ENCODE measurements at places on chromosomes 2 and 18. TPM values are rescaled to one million over a fixed set of nuclear protein-coding genes. Genes with fewer than 3 reads are reported as not detected.
A peak's percentile ranks its signal among the peaks of the same experiment; 100 is the strongest.

GRCh38 chr2:196758474-196759377 lies 40.8 kb downstream of the GTF3C3 start:
- DNase-seq: no peak

DNA sequence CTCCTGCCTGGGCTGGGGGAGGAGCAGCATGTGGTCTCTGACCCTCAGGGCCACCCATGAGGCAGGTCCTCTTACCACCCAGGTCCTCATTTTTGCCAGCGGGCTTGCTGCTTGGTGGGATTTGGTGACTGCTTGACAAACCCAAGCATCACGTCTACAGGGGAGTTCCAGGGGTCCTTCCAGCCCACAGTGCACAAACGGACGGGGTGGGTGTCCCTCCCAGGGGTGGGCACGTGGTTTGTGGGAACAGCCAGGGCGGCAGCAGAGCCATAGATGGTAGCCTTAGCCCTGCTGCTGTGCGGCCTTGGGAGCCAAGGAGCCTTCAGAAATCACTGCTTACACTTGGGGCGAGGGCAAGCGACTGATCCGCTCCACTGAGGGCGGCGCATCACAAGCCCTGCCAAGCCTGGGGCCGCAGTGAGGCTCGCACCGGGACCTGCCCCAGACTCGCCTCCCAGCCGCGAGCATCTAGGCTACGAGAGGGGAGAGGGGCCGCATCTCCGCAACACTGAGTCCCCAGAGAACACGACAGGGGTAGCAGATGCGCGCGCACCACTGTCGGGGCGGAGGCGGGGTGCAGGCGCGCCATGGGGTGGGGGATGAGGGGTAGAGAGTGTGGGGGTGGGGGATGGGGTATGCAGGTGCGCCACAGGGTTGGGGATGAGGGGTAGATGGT lies 36.9 kb downstream of the SNED1 start:
- no peak for DNase-seq

The RAMP1 gene
- 4.4 TPM for total RNA-seq

The B4GALT6 gene
- total RNA-seq: 3.8 TPM

- no peak for DNase-seq
Measured at GRCh38 chr2:203040966-203041521, 26.4 kb downstream of the NBEAL1 start.

DNA sequence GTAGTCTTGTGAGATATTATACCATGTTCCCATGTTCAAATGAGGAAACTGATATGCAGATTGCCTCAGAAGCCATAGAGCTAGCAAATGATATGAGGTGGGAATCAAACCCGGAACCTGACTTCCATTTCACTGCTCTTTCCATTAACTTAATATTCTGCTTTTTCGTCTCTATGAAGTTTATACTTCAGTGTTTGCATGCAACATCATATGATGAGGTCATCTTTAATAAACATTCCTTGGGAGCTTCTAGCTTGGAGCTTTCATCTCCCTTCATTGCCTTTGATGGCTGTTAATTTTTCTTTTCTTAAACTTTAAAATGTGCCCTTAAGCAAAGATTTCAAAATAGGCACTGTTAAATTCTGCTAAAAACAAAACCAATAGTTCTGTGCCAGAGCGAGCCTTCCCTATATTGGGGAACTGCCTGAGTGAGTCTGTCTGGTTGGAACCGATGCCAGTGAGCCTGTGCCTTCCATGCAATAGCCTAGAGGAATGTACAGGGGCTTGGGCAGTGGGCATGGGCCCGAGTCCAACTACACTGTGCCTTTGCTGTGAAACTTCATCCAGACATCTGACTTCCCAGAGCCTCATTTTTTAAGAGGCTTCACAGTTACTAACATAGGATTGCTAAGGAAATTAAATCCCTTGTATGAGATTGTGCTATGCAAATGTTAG lies 91.1 kb upstream of the TMEM200C start:
- no peak for DNase-seq

DNA sequence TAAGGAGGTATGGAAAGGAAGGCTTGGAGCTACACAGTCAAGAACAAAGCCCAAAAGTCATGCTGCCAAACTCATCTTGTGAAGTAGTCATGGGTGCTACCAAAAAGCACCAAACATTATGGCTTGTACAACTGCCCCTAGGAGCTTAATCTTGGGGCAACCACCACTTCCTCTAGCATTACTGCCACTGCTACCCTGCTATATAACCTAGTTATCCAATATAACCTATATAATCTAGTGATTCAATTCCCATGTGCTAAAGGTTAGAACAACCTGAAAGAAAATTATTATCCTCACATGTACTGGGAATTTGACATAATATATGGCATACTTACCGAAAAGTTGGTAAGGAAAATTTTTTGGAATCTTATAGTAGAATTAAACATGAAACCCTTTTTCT lies 102.6 kb upstream of the RBBP8 start:
- DNase-seq: no peak

GRCh38 chr2:23600346-23600745 lies 215.4 kb downstream of the KLHL29 start:
- DNase-seq: no peak

- DNase-seq: no peak
Measured at GRCh38 chr2:38720613-38721241, 30.4 kb downstream of the SRSF7 start.

GRCh38 chr2:200763422-200763821 lies 48.3 kb upstream of the BZW1 start:
- no peak for DNase-seq

- DNase-seq: no peak
Measured at GRCh38 chr2:159147690-159148089, 138.8 kb downstream of the WDSUB1 start.

- DNase-seq: no peak
Measured at GRCh38 chr2:126656431-126657147, 631 bp downstream of the GYPC start.

The ALK gene
- total RNA-seq: not detected

DNA sequence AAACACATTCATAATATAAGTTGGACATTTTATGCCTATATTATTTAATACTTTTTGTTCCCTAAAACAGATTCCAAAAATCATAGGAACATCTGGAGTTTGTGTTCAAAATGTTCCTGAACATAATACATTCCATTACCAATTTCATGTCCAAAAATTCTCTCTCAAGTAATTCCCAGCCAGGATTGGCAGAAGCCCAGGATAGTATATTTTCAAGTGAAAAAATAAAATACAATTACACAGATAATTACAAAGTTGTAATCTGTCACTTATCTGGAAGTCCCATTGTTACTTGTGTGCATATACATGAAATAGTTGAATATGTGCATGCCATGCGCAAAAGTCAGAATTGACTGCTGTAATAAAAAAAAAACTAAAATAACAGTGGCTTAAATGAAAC lies 5.2 kb upstream of the SCN7A start:
- no peak for DNase-seq

The ANKRD30BL gene
- not detected for total RNA-seq

The RAB27B gene
- 0.17 TPM for total RNA-seq

GRCh38 chr2:142190805-142191204 lies 60.0 kb upstream of the LRP1B start:
- DNase-seq: no peak

DNA sequence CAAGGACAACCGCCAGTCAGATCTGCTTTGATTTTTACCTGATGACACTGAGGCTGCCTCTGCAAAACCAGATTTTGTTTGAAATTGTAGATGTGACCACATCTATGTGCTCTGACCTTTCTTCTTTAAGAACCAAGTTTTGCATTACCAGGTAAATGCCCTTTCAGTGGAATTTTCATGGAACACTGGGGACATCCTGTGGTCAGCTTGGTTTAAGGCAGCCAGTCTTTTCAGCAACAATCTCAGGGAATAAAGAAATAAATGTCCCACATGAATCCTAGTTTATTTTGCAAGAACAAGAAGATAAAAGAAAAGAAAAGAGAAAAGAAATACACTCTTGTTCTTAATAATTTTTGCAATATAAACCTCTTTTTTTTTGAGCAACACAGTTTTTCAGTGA lies 90.6 kb downstream of the POU3F3 start:
- DNase-seq: no peak

GRCh38 chr2:178997477-178997876 lies 52.5 kb downstream of the CCDC141 start:
- no peak for DNase-seq

The NEUROD1 gene
- total RNA-seq: not detected

GRCh38 chr2:230156782-230157699 lies 62.7 kb downstream of the SP110 start:
- DNase-seq: no peak

GRCh38 chr2:28322051-28322450 lies 70.6 kb upstream of the FOSL2 start:
- DNase-seq: no peak

- no peak for DNase-seq
Measured at GRCh38 chr18:24835751-24836150, 375.3 kb downstream of the HRH4 start.

- DNase-seq: no peak
Measured at GRCh38 chr2:100437751-100438150, 20.3 kb upstream of the CHST10 start.

DNA sequence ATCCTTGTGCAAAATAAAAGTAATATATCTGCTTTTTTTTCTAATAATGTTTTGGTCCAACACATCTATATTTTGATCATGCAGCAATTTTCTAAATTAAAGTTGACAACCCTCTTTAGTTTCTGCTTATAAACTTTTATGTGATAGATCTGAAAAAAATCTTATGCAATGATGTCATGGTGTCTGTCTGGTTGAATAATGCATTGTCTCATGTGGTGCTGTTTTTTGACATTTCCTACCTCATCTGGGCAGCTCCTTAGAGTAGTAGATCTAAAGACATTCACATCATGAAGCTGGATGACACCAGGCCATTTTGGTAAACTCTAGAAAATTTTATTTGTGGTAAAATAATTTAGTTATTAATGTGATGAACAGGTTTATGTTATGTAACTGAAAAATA lies 106.8 kb upstream of the FN1 start:
- no peak for DNase-seq

GRCh38 chr18:80105369-80106167 lies 3.5 kb upstream of the ADNP2 start:
- DNase-seq: peak; percentile 19

DNA sequence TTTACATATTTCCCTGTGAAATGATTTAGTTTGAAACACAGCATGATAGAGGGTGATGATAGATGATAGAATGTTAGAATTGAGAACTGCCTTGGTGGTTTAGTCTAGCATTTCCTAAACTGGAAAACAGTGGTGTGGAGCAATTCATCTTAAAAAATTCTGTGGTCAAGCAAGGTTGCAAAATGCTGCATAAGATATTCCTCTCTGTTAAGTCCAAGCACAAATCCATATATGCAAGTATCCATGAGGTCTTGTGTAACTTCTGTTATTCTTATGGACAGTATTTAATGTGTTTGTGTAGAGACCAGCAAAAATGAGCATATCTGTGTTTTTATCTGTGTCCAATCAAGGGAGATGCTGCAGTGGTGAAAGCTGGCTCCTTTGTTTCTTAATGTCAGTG lies 30.0 kb downstream of the CPS1 start:
- no peak for DNase-seq

The LRPPRC gene
- total RNA-seq: 120 TPM

GRCh38 chr2:122706757-122707223 lies 951.3 kb downstream of the TSN start:
- DNase-seq: no peak

DNA sequence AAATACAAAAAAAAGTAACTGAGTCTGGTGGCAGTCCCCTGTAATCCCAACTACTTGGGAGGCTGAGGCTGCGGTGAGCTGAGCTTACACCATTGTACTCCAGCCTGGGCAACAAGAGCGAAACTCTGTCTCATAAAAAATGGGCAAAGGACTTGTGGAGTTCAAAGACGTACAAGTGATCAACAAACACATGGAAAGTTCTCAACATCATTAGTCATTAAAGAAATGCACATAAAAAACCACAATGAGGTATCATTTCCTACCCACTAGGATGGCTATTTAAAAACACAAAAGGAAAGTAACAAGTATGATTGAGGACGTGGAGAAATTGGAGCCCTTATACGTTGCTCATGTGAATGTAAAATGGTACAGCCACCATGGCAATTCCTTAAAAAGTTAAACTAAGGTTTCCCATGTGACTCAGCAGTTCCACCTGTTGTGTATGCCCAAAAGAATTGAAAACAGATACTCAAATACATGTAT lies 52.3 kb downstream of the RAB10 start:
- DNase-seq: no peak

- DNase-seq: no peak
Measured at GRCh38 chr2:172013396-172013795, 13.6 kb downstream of the METAP1D start.

DNA sequence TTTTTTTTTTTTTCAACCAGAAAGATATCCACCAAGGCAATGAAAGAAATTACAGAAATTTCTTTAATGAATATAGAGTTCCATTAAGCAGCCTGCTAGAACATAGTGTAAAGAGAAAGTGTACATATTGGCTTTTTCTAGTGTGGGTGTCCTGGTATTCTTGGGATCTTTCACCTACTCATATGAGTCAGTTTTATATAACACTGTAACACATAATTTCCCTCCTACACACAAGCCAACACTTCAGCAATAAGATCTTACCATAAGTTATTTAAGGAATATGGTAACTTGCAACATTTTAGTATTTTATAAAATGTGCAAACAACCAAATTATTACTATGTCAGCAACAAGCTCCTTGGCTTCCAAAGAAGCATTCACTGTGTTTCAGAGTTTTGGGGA lies 59.9 kb downstream of the ZRANB3 start:
- no peak for DNase-seq

The FOXD4L1 gene
- 0.17 TPM for total RNA-seq

DNA sequence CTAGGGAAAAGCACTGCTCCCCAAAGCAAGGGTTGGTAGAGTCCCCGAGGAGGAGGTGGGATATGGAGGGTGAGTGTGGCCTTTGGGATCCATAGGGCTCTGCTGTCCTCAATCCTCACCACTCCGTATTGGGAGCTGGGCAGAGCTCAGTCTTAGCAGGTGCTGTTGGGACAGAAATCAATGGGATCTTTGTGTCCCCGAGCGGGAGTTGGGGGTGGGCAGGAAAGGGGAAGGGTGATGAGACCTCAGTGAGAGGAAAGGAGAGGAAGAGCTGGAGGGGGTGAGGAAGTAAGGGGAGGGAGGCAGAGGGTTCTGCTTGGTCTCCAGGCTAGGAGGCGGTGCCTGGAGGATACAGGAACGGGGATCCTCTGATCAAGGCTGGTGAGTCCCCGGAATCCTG lies 2.6 kb downstream of the ASIC4 start:
- DNase-seq: no peak

DNA sequence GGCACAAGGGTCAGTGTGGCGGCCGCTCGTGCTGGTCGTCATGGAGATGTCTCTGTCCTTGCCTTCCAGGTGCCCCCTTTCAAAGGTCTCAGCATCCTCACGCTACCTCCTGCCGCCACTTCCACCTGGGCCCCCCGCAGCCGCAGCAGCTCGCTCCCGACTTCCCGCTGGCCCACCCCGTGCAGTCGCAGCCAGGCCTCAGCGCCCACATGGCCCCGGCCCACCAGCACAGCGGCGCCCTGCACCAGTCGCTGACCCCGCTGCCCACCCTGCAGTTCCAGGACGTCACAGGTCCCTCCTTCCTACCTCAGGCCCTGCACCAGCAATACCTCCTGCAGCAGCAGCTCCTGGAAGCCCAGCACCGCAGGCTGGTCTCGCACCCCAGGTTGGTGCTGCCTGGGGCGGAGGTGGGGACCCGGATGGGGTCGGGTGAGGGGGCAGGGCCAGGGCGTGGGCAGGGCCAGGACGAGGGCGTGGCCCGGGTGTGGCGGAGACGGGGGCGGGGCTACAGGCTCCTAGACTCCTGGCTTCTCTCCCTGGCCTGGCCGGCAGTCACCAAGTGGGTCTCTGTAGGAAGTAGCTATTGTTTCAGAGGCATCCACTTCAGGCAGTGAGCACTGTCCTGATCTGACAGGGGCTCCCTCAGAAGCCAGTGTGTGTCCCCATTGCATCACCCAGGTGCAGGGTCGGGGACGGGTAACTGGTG lies 223.7 kb downstream of the LOXHD1 start:
- no peak for DNase-seq

Measured in activated B cell treated with CpG ODN at 0.5 μM for 24 hours (primary cell).